ENCODE measurements at places on chromosomes 6 and 20.

GRCh38 chr20:44632103-44632752 is 19.3 kb downstream of the ADA start:
- no peak for DNase-seq

GRCh38 chr6:113595911-113596376 is 261.2 kb upstream of the MARCKS start:
- DNase-seq: no peak

DNA sequence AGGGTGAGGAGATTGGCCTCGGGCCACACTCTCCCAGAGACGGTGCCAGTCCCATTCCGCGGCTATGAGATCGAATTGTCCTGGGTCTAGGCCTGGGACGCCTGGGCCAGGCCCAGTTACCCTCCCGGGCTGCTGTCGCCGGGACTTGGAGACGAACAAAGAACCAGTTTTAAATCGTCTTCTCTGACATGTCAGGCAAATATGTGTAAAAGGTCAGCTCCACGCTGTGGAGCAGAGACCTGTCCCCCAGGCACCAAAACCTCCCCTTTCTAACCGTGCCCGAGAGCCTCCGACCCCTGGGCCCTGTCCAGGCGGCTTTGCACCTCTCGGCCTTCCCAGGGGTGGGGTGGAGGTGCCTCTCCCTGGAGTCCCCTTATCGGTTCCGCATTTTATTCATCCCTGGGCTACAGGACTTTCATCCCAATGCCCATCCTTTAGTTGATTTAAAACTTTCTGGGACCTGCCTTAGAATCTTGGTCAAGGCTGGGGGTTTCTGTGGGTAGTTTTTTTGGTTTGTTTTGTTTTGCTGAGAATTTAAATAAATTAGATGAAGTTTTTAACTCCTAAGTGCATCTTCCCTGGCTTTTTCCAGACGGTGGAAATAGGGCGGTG is 5.8 kb upstream of the TFAP2A start:
- DNase-seq: no peak

DNA sequence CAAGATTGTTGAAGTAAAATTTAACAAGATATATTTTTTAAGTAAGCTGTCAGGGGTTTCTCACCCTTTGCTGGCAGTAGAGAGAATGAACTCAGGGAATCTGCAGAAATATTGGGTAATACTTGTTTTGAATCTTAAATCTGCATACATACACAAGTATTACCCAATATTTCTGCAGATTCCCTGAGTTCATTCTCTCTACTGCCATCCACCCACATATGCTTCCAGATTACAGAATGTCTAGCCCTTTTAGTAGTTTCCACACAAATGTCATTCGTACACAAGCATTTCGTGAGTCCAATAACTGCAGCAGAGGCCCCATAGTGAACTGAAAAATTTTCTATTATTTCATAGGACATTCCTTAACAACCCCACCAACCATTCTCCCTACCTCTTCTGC is 69.6 kb upstream of the TNFRSF21 start:
- DNase-seq: no peak

DNA sequence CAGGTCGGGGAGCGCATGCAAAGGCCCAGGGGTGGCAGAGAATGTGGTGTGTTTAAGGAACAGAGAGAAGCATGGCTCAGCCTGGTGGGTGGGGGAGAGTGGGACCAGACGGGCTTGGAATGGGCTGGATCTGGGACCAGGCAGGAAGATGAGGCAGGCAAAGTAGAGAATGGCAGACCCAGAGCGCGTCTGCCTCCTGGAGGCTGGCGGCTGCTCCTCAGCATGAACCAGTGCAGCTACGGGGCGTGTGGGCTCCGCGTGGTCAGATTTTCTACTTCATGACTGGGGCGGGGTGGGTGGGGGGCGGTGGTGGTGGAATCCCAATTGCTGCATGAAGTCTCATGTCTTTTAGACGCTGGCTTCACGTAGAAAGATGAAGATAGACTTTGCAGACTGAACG is 135.6 kb downstream of the TFAP2C start:
- no peak for DNase-seq

- DNase-seq: no peak
Measured at GRCh38 chr6:51926125-51926524, 161.3 kb downstream of the PKHD1 start.

DNA sequence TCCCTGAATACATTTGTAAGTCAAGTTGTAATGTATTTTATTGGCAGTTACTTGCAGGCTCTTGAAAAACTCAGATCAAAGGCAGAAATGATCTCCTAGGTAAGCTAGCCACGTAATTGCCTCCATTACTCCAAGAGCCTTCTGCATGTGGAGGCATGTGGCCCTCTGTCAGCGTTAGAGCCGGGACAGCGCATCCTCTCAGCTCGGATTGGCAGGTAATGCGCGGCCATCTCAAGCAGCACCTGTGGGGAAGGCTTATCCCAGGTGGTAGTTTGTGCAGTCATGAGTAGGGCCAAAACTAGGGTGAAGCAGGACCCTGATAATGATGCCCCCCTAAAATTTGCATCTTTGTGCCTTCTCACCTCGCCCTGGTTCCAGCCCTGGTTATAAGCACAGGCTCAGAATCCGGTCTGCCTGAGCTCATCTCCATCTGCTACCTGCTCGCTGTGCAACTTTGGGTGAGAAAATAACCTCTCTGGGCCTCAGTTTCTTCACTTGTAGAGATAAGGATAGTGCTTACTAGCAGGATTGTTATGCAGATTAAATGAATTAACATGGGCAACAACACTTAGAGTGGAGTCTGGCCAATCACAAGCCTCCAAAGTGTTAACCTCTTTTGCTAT is 157.5 kb upstream of the PMEPA1 start:
- peak; percentile 41 for DNase-seq

DNA sequence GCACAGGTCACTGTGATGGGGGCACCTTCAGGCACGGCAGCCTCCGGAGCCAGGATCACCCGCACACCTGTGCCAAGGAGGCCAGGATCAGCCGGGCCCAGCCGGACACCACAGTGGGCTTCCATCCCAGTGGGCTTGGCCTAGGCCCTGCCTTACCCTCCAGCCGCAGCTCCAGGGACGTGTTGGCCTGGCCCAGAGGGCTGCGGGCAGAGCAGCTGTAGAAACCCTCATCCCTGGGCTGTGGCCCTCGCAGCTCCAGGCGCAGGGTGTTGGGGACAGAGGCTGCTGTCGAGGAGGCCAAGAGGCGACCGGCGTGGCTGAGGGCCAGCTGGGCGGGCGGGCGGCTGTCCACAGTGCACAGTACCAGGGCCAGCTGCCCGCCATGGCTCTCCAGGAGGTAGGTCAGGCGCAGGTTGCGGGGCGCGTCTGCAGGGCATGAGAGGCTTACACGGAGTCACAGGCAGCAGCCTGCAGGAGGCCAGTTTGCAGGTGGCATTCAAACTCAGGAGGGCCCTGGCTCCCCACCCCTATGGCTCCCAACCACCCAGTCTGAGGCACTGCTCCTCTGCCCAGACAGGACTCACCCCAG is 11.0 kb upstream of the ADAM33 start:
- no peak for DNase-seq

DNA sequence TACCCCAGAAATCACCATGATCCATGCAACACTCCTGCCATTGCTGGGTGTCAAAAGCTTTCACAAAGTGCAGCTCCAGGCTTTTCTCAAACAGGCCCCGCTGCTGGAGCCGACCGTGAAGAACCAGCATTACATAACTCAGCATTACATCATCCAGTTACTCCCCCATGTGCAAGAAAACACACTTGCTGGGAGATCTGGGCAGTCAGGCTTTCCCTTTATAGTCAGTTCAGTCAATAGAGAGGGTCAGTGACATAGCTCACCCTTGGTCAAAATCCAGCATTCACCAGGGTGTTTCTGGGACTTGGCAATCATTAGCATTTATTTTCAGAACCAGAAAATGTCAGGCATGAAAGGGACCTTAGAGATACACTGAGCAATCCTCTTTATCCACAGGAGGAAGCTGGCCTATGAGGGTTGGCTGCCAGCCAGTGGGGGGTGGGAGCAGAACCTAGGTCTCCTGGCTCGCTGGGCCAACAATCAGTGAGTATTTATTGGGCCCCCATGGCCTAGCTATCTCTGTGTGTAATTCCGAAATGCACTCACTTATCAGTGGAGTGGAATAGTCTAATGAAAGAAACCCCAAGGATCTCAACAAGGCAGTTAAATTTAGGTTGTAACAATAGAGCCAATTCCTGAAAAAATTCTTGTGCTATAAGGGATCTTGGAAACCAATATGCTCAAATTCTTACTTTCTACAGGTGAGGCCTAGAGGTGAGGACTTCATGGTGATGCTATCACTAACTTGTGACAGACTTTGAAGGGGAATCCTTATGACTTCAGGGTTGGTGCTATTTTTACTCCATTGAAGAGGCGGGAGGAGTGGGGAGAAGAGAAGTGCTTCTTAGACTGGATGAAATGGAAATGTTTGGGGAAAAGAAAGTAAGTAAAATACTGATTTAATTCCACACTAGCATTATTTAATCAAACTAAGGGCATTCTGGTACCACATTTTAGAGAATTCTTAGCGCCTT is 54.6 kb downstream of the LYRM4 start:
- peak; percentile 59 for DNase-seq

- DNase-seq: no peak
Measured at GRCh38 chr6:45864651-45865050, 151.0 kb downstream of the CLIC5 start.

- DNase-seq: no peak
Measured at GRCh38 chr6:154471609-154472362, 38.7 kb downstream of the CNKSR3 start.

- no peak for DNase-seq
Measured at GRCh38 chr6:56764081-56764566, 121.4 kb upstream of the DST start.

DNA sequence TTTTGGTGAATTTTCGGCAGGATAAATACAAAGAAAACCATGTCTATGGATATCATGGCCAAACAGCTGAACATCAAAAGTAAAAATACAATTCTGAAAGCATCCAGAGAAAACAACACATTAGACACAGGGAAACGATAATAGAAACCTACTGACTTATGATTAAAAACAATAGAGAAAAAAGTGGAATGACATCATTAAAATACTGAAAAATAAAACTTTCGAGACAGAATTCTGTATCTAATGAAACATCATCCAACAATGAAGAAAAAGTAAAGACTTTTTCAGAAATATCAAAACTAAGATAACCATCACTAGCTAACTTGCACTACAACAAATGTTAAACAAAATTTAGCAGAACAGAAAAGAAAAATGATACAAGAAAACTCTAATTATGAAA is 384.6 kb upstream of the RUNX2 start:
- DNase-seq: no peak

GRCh38 chr6:16270178-16270794 is 31.9 kb downstream of the GMPR start:
- DNase-seq: no peak

- no peak for DNase-seq
Measured at GRCh38 chr6:40555092-40555491, 32.1 kb downstream of the LRFN2 start.

GRCh38 chr6:155026022-155026705 is 31.0 kb downstream of the TIAM2 start:
- DNase-seq: peak; percentile 80

GRCh38 chr6:54238396-54238795 is 69.8 kb upstream of the TINAG start:
- DNase-seq: no peak

- no peak for DNase-seq
Measured at GRCh38 chr6:136955123-136955522, 33.0 kb downstream of the SLC35D3 start.

DNA sequence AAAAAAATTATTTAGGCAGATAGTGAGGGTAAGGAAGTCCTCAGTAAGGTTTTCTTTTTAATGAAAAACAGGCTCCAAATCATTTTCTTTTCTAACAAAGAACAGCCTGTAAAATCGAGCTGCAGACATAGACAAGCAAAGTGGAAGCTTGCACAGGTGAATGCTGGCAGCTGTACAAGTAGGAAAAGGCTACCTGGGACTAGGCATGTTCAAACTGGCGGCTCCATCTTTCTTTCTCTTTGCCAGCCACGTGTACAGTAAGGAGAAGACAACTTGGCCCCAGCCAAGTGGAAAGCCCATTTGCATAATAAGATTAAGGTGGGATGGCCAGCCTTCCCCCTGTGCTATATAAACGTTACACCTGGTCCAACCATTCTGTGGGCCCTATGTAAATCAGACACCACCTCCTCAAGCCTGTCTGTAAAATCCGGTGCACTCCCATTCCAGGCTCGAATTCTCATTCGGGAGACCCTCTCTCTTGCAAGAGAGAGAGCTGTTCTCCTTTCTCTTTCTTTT is 27.0 kb upstream of the SLC2A12 start:
- DNase-seq: no peak

DNA sequence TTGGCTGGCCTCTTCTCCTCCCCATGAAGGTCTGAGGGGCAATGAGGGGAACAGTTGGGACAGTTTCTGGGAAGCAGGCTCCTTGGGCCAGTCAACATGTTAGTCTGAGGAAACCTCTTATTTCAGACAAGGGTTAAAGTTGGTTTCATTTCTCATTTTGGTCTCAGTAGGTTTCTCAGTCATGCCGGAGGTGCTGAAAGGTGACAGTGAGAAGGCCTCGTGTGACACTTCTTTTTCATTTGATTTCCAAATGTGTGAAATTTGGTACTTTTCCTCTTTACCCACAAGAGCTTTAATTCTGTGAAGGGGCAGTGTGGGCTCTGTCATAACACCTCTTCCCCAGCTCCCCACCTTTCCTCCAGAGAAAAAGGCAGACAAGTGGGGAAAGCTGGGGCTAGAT is 7.5 kb upstream of the GLP1R start:
- no peak for DNase-seq

DNA sequence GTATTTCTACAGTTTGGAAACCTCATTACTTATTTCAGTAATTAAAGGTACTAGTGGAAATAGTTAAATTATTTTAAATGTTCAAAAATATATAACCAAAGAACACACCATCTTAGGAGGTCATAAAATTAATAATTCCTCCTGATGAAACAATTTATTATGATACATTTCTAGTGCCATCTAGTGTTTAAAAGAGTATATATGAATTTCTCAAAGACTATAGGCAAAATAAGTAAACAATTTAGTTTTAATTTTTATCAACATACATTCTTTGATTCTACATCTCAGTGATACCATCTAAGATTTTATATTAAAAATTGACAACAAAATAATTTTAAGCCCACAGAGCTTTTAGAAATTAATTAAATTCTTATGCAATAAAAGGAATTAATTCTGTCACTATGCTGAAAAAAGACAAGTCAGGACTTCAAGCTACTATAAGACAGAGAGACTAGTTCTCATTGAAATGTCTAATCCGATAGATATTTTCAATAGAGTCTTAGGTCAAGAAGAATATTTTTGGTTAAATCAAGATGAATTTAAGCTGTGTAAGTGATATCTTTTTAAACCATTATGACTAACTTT is 107.8 kb upstream of the RNF217 start:
- DNase-seq: no peak

DNA sequence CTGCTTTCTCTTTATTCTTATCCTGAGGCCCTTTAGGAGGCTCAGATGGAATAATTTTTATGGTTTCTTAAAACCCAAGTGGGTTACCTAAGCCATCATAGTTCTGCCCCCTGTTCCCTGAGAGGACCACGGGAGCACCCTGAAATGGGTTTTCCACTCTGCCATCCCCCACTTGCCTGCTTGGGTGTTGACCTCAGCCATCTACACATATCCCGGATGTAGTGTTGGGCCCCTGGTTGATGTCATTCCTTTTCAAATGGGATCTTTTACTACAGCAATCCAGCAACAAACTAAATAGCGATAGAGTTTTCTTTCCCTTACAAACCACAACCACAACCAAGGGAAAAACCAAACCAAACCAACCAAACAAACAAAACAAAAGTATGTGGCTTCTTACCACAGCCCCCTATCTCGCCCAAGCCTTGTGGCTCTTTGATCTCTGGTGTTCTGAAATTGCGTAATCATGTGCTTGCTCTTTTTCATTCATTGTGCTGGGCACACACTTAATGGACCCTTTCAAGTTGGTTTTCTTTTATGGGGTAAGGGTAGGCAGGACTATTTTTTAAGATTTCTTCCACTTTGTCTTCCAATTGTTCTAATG is 154.9 kb downstream of the ESR1 start:
- DNase-seq: no peak
